A549 treated with CpdA at 1 μM for 4 hours (cell line): ENCODE measurements at places on chromosomes 2 and 18. TPM values are rescaled to one million over a fixed set of nuclear protein-coding genes. Genes with fewer than 3 reads are reported as not detected.

SLC14A1 gene
- 0.05 to 0.26 TPM (median 0.13 TPM) in 3 of 5 replicates, not detected in the others for total RNA-seq

FNDC4 gene
- 3.3 to 4.6 TPM (median 4.0 TPM) in 5 replicates for total RNA-seq

REG3A gene
- not detected in 5 replicates for total RNA-seq

NEURL3 gene
- 1.3 to 2.9 TPM (median 1.7 TPM) in 5 replicates for total RNA-seq

IL18R1 gene
- total RNA-seq: 0.87 to 1.4 TPM (median 1.1 TPM) in 5 replicates

DSG4 gene
- total RNA-seq: not detected in 5 replicates

AMER3 gene
- not detected in 5 replicates for total RNA-seq

SERPINB4 gene
- 0.16 to 0.26 TPM (median 0.20 TPM) in 5 replicates for total RNA-seq

CD226 gene
- 0.06 to 0.16 TPM (median 0.09 TPM) in 4 of 5 replicates, not detected in the other for total RNA-seq

TDRD15 gene
- total RNA-seq: not detected in 5 replicates

LOXL3 gene
- 0.32 to 0.65 TPM (median 0.45 TPM) in 5 replicates for total RNA-seq

RAD51AP2 gene
- total RNA-seq: not detected in 5 replicates

RUFY4 gene
- not detected in 5 replicates for total RNA-seq

C2orf72 gene
- total RNA-seq: 4.5 to 7.6 TPM (median 6.1 TPM) in 5 replicates

MDH1B gene
- total RNA-seq: 1.6 to 3.3 TPM (median 1.8 TPM) in 5 replicates

SPDYA gene
- total RNA-seq: 0.18 to 0.26 TPM (median 0.24 TPM) in 4 of 5 replicates, not detected in the other

EPG5 gene
- 4.0 to 5.2 TPM (median 4.3 TPM) in 5 replicates for total RNA-seq

ARPC2 gene
- 277 to 304 TPM (median 293 TPM) in 5 replicates for total RNA-seq

CCDC121 gene
- total RNA-seq: 3.1 to 3.7 TPM (median 3.5 TPM) in 5 replicates

CPLX4 gene
- total RNA-seq: not detected in 5 replicates

GNAL gene
- total RNA-seq: 4.6 to 8.6 TPM (median 4.9 TPM) in 5 replicates

ALS2 gene
- total RNA-seq: 9.3 to 14.0 TPM (median 11.6 TPM) in 5 replicates

IL36G gene
- 0.10 TPM in 1 of 5 replicates, not detected in the others for total RNA-seq

CABYR gene
- total RNA-seq: 11.1 to 20.9 TPM (median 11.4 TPM) in 5 replicates

ZAP70 gene
- 0.06 TPM in 1 of 5 replicates, not detected in the others for total RNA-seq

POTEC gene
- not detected in 5 replicates for total RNA-seq

MYOM1 gene
- 0.11 to 0.26 TPM (median 0.16 TPM) in 5 replicates for total RNA-seq

NTSR2 gene
- total RNA-seq: 0.05 TPM in 1 of 5 replicates, not detected in the others

AFF3 gene
- total RNA-seq: 0.01 to 0.11 TPM (median 0.02 TPM) in 3 of 5 replicates, not detected in the others

SFT2D3 gene
- 4.1 to 6.2 TPM (median 5.7 TPM) in 5 replicates for total RNA-seq

CHMP3 gene
- total RNA-seq: 120 to 133 TPM (median 129 TPM) in 5 replicates

CCDC195 gene
- total RNA-seq: not detected in 5 replicates

IL1F10 gene
- not detected in 5 replicates for total RNA-seq

IGFBP2 gene
- total RNA-seq: 53.4 to 81.9 TPM (median 74.3 TPM) in 5 replicates

COLEC11 gene
- 0.22 to 0.84 TPM (median 0.56 TPM) in 5 replicates for total RNA-seq

MIB1 gene
- total RNA-seq: 5.9 to 11.9 TPM (median 9.3 TPM) in 5 replicates
